NCI-H526 treated with DMSO at 0.1 percent for 48 hours (cell line): ENCODE measurements at places on chromosomes 4 and X.

DNA sequence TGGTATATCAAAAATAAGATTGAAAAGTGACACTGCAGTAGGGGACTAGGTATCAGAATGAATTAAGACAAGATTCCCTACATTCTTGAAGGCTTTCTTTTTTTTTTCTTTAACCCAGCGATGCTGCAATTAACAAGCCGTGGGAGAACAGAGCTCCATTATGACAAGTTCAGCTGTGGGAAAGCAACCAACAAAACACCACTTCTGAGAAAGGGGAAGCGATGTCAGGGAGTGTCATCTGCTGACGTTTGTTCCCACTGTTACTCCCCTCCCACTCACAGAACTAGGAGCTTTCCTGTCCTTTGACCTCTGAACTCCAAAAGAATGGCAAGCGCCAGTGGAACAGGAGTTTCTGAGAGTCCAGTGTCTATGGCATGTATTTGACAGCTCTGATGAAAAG lies 90.2 kb upstream of the SLITRK2 start:
- DNase-seq, result no peak

DNA sequence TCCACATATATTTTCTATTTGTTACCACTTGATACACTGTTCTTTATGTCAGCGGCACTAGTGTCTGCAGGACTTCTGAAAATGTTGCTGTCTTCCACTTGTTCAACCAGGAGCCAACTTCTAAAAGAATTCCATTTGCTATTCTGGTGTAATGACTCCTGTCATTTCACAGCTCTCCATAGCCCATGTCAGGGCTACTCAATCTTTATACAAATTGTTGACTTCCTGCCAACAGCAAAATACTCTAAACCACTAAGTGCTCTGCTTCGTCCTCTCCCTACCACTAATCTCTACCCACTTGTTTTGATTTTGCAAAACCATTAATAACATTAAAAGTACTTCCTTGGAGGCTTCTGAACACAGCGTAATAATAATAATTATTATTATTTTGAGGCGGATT lies 7.2 kb downstream of the CTSO start:
- no peak for DNase-seq

DNA sequence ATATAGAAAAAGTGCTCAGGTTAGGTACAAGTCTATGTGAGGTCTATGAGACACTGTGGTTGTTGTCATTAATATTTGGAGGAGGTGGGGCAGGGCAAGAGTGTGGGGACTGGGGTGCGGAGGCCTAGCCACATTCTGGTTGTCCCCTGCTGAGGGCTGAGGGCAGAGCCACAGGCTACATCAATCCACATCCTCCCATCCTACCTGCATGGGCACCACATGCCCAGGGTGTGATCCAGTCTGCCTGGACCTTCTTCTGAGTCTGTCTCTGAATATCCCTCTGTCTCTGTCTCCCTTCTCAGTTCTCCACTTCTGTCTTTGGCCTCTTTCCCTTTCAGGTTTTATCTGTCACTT lies 1.2 kb upstream of the GATA1 start:
- no peak for DNase-seq

- no peak for DNase-seq
These were observed 183.6 kb downstream of the ENOX2 start for GRCh38 chrX:130719413-130719812.

- no peak for DNase-seq
These were observed 1372.4 kb downstream of the C4orf33 start for GRCh38 chr4:130468340-130468739.

- DNase-seq, result no peak
These were observed 13.6 kb downstream of the RGS12 start for GRCh38 chr4:3306450-3306849.

GRCh38 chr4:90127223-90127705 lies at the start of gene CCSER1:
Gene CCSER1 (plus strand): TSS chr4:90127394.
- peak; percentile 71 for DNase-seq

GRCh38 chrX:9864011-9864410 lies 77.8 kb downstream of the SHROOM2 start:
- no peak for DNase-seq

DNA sequence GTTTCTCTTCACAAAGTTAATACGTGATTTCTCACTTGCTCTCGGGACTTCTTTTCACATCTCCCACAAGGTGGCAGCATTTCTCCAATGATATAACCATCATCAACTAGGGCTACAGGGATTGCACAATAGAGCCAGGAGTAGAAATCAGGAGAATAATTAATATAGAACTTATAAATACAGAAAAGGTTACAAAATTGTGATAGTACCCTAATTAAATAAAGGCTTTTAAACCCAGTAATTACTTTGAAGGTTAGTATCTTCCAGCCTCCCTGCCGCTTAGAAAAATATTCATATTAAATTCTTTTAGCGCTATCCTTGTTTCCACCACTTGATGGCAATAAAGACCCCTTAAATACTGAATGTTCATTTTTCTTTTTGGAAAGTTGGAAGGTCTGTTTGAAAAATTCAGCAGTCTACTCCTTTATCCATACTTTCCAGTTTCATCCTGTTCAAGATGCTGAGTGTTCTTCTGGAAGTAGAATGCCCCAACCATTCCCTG lies 65.8 kb downstream of the RASGEF1B start:
- peak; percentile 41 for DNase-seq

DNA sequence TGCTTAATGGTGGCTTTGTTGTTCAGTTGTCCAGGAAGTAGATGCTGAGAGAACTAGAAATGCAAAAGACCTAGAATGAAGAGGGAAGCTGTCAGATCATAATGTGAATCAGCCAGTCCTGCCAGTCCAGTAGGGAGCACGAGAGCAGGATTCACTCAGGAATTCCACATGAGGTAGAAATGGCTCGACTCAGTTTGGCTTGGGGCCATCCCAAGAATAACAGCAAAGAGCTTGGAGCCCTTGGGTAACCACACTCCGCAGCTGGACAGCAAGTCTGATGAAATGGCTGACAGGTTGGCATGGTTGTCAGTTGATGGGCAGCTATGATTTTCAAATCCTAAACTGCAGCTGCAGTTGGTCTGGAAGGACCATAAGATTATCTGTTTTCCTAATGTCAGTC lies 44.5 kb upstream of the WDR1 start:
- DNase-seq, result no peak

DNA sequence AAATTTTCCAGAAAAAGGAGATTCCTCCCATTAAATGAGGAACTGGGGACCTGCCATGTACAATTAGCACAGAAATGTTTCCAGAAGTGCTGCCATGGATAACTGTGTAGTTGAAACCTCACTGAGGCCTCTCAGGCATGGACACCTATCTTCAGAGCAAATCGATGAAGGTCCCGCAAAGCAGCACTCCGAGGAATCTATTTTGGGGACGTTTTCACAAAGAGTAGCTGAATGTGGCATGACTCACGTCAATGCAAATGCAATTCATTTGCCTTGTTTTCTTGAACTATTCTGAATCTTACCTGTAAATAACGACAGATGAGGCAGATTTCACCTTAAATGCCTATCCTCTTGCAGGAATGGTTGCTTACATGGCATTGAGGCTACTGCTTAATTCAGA lies 87.1 kb upstream of the STS start:
- DNase-seq, result no peak

GRCh38 chr4:127370604-127371003 lies 262.2 kb upstream of the INTU start:
- DNase-seq, result no peak

- no peak for DNase-seq
These were observed 163.2 kb upstream of the INTU start for GRCh38 chr4:127469542-127469941.

DNA sequence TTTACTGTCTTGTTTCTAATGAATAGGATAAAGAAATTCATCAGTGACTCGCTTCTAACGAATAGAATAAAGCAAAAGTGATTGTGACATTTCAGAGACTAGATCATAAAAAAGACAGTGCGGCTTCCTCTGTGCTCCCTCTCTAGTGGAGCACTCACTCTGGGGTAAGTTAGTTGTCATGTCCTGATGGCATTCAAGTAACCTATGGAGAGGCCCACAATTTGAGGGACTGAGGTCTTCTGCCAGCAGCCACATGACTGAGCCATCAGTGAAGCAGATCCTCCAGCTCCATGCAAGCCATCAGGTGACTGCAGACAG lies 72.4 kb downstream of the YIPF6 start:
- no peak for DNase-seq

- no peak for DNase-seq
These were observed 39.8 kb downstream of the GLRB start for GRCh38 chr4:157115613-157116335.

GRCh38 chr4:145937971-145938611 lies 532 bp downstream of the ZNF827 start:
- peak; percentile 22 for DNase-seq

GRCh38 chr4:138975225-138975624 lies 40.4 kb upstream of the NOCT start:
- DNase-seq, result no peak

- no peak for DNase-seq
These were observed 13.0 kb upstream of the MCF2 start for GRCh38 chrX:139720979-139721378.

- DNase-seq, result no peak
These were observed 299.2 kb downstream of the IDS start for GRCh38 chrX:149205937-149206336.

DNA sequence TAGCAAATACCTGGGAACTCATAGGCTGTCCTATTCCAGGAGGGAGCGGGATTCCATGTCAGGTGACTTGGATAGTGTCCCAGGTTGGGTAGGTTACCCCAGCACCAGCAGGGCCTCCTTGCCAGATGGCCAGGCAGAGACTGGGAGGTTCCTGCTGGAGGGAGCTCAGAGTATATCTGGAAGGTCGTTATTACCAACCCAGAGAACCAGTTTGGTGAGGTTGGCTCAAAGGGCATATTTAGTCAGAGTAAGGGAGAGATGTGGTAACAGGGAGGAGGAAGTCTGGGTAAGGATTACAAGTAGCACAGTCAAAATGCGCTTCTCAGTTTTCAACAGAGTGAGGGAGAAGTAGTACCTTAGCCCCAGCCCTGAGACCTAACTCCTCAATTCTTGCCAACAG lies 53.3 kb upstream of the LNX1 start:
- peak; percentile 52 for DNase-seq

DNA sequence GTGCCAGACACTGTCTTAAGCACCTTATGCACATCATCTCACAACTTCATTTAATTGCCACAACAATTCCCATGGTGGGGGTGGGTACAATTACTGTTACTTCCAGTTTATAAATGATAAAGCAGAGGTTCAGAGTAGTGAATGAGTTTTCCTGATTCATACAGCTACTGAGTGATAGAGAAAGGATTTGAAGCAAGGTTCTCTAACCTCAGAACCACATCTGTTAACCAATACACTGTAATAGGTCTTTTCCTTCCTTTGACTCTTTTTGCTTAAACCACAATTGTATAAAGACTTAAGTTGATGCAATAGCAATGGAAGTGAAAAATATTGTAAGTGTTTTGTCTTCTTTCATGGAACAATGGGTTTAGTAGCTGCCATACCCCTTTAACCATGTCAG lies 43.5 kb upstream of the PAK3 start:
- DNase-seq, result no peak

DNA sequence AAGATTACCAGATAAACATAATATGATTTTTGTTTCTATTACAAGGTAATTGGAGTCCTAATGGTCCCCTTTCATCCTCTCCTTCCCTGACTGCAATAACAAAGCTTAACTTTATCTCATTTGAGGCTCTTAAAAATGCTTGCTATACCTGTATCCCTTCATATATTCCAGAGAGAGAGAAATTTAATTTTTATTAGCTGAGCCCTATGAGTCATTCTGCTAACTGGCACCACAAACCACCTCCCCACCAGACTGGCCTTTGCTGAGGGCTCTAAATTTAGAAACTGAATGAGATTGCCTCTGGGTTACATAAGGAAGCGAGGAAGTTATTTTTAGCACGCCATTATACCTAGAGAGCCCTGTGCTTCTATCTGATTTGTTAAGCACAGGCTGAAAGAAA lies 27.4 kb downstream of the CBLL2 start:
- DNase-seq, result no peak

- DNase-seq, result no peak
These were observed 30.8 kb downstream of the GPC4 start for GRCh38 chrX:133384454-133384853.

GRCh38 chrX:154748712-154749339 lies 2.1 kb downstream of the GAB3 start:
- DNase-seq, result peak; percentile 54

- DNase-seq, result no peak
These were observed 1289.6 kb upstream of the TENM3 start for GRCh38 chr4:180953572-180953971.

- DNase-seq, result no peak
These were observed 119.4 kb downstream of the UNC5C start for GRCh38 chr4:95429416-95429815.

- DNase-seq, result no peak
These were observed 113.2 kb upstream of the ZNF827 start for GRCh38 chr4:146051728-146052391.

GRCh38 chr4:22676063-22676462 lies 16.7 kb upstream of the GBA3 start:
- DNase-seq, result no peak

GRCh38 chr4:78517050-78517652 lies 34.4 kb upstream of the ANXA3 start:
- DNase-seq, result no peak

DNA sequence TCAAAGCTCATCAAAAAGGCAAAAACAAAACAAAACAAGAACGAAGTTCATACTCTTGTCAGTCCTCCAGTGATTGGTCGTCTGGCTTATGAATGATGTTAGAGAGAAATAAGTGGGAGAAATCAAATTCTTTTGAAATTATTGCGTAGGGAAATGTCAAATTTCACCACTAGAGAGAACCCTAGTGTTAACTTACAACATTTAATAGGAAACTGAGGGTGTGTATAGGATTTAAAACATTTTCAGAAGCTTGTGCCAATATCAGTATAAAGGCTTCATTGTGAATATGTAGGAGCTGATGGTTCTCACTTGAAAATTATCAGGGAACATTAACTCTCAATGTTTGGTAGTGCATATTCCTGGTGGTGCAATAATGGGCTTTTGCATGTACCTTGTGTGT lies 17.4 kb downstream of the ADH6 start:
- DNase-seq, result no peak

DNA sequence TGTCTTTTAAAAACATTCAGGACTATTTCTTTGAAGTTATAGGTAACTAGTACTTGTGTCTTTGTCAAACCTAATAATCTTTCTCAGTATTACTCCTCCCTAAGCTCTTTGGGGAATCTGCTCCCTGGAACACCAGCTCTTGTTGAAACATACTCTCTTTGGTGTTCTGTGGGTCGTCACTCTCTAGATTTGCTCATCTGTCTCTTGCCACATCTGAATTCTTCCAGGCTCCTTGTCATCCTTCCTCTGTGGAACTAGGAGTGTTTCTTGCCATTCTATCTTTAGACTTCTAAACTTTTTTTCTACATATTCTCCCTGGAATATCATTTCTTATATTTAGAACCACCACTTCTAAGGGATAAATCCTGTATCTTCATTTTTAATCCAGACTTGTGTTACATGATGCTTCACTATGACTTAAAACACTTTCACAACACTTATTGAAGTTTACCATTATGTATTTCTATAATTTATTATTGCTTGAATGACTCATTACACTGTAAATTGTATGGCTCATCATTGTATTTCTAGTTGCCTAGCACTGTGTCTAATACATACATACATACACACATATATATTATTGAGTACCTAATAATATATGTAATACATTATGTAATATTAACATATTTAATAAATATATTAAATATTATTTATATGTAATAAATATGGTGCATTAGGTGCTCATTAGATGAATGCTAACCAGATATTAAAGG lies 186.1 kb downstream of the TMA16 start:
- no peak for DNase-seq

- DNase-seq, result no peak
These were observed 509.6 kb upstream of the DIPK2B start for GRCh38 chrX:45710081-45710801.

GRCh38 chrX:155056877-155057792 lies 13.8 kb downstream of the CMC4 start:
- peak; percentile 29 for DNase-seq
